ENCODE measurements at places on chromosomes 1 and 21. TPM values are rescaled to one million over a fixed set of nuclear protein-coding genes. Genes with fewer than 3 reads are reported as not detected.
A peak's percentile ranks its signal among the peaks of the same experiment; 100 is the strongest.

FBXO2 gene
- total RNA-seq: 2.3 TPM

CFHR3 gene
- 0.24 TPM for total RNA-seq

FRRS1 gene
- 2.7 TPM for total RNA-seq

BCAN gene
- total RNA-seq: 0.46 TPM

SLC5A3 gene
- total RNA-seq: 5.1 TPM

MARK1 gene
- 13.7 TPM for total RNA-seq

CLIC6 gene
- total RNA-seq: 7.7 TPM

DNA sequence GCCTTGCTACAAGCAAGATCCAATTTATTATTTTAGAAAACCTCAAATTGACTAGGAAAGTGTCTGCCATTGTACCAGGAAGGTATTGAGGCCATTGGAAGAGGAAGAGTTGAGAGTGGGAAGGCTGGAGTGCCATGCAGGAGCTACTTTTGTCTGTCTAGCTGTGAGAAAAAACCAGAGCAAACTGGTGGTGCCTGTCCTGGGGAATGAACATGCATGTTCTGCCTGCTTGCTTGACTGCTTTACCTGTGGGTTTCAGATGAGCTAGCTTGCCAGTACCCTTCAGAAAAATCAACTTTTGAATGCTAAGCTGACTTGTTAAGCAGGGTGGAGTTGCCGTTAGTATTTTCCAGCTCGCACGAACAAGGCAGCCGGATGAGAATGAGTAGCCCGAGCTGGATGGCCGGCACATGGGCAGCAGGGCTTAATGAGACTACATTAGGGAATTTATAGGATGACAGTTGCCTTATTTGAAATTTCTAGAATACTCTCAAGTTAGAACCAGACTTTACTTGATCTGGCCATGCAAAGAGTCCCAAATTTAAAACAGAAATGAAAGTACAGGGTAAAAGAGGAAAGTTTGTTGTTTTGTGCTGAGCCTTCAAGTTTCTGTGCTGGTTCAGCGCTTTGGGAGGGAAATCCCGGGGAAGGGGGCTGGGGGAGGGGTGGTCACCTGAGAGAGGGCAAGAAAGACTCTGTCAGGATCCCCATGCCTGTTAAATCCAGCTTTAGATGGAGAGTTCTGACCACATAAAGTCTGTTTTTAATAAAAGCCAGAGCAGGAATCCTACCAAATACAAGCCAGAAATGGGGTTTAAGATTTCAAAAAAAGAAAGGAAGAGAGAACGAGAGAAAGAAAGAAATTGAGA, 29.6 kb upstream of the C1orf105 start:
- DNase-seq: peak; percentile 46

DNA sequence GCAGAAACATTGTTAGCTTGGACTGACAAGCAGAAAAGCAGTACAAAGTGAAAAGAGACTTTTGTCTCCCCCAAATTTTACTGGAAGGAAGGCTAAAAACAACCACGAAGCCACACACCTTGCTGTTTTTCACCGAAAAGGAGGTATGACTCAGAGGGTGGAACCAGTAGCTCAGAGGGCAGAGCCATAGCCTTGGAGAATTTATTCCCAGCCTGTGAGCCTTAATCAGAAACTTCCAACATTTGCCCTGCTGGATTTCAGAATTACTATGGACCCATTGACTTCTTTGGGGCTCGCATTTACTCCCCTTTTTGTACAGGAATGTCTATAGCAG, 32.0 kb downstream of the RPS6KC1 start:
- no peak for DNase-seq

DNA sequence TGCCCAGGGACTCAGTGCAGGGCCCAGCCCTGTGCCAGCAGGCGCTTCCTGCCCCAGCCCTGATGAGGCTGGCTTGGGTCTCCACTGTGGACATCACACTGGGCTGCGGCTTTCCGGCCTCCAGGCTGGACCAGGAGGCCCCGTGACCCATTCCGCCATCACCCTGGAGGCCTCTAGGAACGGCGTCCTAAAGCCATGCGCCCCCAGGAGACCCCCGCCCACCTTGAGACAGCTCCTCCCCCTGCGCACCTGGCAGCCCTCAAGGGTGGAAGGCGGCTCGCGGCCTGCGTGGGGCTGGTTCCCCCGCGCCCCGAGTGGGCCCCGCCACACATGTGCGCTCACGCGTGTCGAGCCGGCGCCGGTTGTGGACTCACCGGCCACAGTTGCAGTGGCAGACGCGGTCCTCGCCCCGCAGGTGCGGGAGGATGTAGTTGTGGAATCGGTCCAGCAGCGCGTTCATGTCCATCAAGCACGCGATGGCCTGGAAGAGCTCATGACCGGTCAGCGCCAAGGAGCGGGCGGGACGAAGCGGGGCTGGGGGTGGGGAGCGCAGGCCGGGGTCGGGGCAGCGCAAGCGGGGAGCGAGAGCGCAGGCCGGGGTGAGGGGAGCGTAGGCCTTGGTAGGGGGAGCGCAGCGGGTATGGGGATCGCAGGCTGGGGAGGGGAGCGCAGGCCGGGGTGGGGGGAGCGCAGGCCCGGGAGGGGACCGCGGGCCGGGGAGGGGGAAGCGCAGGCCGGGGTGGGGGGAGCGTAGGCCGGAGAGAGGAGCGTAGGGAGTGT, 924 bp downstream of the TMEM240 start:
- peak; percentile 63 for DNase-seq

- DNase-seq: no peak
These were observed 65.4 kb downstream of the RUNX1 start for GRCh38 chr21:34983680-34984086.

GRCh38 chr1:245770156-245770555, 615.4 kb downstream of the KIF26B start:
- no peak for DNase-seq

DNA sequence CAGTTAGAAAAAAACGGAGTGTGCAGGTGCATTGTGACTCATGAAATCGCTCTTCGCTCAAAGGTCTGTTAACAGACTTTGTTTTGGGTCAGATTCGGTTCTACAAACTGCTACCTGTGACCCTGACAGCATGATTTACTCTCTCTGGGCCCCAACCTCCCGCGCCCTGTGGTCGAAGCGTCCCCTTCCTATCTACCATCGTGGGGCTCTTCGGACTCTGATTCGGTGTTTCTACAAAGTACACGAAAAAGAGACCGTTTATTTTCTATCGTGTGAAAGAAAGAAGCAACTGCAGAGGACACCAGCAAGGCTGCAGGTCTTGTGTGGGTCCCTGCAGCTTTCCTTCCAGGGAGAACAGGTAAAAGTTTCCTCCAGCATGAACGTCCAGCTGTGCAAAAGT, 29.4 kb upstream of the SLC19A1 start:
- no peak for DNase-seq

- DNase-seq: no peak
These were observed 33.0 kb downstream of the SETD4 start for GRCh38 chr21:36027347-36027746.

DNA sequence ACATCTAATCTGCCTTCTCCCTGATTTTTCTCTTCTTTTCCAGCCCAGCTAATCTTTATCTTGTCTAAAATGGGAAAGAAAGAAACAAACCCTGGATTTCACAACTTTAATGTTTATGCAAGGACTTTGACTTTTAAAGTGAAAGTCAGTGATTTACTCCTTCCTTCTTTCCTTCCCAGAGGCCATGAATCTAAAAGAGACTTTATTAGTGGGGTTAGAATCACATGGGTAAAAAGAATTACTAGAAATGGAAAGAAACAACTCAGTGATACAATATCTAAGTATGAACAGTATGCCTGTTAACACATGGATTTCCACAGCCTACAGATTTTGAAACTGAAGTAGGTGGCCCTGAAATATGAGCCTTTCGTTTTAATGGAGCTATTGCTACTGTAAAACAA, 59.8 kb upstream of the KCNK2 start:
- DNase-seq: no peak

DNA sequence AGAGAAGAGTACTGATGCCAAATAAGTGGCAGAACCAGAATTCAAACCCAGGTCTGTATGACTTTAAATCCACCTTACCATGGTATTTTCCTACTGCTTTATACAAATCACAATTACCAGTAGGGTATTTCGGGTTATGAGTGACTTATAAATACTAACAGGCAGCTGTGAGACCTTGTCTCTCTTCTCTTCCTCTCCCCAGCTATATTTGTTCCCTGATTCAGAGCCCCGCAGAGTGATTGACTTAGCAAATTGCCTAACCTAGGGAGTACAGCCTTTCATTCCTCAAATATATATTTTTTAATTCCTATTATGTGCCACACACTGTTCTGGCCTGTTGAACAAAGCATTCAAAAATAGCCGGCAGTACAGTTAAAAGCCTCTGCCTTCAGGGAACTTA, 168.0 kb downstream of the CLEC20A start:
- DNase-seq: no peak

- DNase-seq: no peak
These were observed 15.5 kb upstream of the POFUT2 start for GRCh38 chr21:45303091-45303615.

GRCh38 chr1:235011064-235011598, 117.5 kb downstream of the TOMM20 start:
- no peak for DNase-seq

DNA sequence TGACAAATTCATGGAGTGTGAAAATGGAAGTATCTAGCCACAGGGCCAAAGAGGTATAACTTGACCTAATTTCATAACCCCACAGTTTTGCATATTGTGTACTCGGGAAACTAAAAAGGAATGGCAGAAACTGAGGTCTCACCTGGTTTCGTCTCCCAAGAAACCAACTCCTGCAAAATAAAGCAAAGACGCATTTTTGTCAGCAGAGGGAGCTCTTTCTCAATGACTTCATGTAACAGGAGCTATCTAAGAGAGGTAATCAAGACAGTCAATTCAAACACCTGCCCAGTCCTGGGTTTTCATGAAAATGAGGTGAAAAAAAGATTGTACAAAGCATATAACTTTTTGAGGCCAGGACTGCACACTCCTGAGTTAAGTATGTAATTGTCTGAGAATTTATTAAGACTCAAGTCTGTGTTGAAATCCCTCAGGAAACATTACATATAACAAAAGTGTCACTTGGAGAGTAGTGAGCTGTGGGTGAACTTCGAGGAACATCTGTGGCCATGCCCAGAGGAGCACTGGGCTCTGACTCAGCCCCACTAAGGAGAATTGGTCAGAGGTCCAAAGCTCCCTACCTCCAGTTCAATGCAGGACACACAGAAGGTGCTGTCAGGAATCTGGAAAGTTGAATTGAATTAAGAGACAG, 17.6 kb downstream of the FCRL4 start:
- no peak for DNase-seq

DNA sequence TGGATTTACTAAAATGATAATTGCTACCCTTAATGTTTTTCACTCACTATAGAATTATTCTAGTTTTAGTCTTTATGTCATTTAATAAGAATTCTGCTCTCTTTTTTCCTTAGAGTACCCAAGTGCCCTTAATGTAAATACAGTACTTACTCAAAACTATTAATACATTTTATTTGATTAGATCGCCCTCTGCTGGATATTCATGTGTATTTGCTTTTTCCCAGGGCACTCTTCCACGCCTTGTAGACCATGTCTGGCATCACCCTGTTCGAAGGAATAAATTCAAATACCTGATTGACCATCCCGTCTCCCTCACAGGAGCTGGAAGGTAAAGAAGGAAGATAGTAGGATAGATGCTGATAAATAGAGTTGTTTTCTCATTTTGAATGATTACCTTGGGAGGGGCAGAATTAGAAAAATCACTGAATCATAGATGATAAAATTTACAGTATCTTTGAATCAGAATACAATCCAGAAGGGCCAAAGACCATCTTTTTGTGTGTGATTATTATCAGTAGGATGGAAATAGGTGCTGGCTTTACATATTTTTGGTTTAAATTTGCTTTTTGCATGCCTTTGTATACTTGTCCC, 4.1 kb downstream of the AXDND1 start:
- no peak for DNase-seq

GRCh38 chr1:216596281-216596862, 126.9 kb downstream of the ESRRG start:
- no peak for DNase-seq

- no peak for DNase-seq
These were observed 125.3 kb downstream of the SIPA1L2 start for GRCh38 chr1:232504651-232505050.

- DNase-seq: peak; percentile 84
These were observed at the start of gene PSEN2 for GRCh38 chr1:226870401-226871279. PSEN2 (plus strand) TSS chr1:226870616; CDS start chr1:226881908, 11,292 bp downstream.

DNA sequence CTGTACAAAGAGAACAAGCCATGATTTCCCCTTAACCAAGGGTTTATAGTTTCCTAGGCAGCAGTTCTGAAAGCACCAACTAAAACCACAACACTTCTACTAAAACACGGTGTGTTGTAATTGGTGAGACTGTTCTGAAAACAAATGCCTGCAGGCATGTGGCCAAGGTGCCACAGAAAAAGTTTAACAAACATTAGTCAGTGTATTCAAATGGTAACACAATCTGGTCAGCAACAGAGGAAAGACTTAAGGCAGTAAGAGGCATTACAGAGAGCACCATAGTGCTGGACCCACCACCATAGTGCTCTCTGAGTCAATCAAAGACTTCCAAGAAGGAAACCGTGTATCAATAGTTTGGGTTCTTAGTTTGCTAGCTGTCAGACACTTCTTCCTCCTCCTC, 16.7 kb downstream of the SNIP1 start:
- DNase-seq: no peak

DNA sequence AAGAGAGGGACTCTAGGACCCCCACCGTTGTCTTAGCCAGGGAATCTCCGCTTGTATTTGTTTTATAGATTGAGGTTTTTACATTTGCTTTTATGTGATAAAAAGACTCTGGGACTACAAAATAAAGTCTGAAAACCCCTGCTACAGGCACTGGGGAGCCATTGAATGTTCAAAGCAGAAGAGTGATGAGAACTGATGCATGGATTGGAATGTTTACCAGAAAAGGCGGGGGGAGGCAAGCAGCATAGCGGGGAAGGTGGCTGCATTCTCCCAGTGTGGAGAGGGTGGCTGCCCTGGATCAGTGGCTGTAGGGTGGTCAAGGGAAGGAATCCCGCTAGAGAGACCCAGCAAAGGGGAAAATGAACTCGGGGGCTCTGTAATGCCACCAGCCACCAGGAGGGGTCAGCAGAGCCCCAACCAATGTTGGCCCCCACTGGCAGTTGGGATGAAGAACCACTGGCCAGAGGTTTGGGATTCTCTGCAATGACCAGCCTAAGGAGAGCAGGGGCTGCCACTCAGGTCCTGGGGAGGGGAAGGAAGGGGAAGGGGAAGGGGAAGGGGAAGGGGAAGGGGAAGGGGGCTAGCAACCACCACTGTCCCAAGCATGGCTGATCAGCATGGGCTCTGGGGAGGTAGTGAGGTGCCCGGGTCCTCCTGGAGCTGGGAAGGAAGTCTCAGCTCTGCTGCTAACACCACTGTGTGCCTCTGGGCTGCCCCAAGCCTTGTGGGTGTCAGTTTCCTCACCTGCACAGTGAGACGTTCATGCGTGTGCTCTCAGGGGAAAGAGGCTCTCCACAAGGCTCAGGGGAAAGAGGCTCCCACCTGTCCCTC, 19.2 kb upstream of the PEF1 start:
- peak; percentile 69 for DNase-seq
